Stimulated activated CD8-positive, alpha-beta memory T cell treated with anti-CD3 and anti-CD28 coated beads, Interleukin-7, amount 100 ng/mL, for 48 hours (primary cell): ENCODE measurements at places on chromosomes 11 and 22.
A peak's percentile ranks its signal among the peaks of the same experiment; 100 is the strongest.

DNA sequence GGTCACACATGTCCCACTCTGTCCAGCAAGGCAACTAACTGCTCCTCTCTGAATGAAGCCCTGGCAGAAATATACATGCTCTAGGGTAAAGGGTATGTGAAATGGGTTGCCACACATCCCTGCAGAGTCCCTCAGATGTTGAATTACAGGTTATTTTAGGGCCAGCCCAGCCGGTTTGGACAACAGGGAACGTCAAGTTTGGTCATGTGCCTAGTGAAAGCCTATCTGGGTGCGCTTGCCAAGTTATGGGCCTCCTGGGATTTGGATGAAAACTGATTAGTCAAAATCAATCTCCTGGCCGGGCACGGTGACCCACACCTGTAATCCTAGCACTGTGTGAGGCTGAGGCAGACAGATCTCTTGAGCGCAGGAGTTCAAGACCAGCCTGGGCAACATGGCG is 10.4 kb downstream of the AP1B1 start:
- DNase-seq: no peak

- DNase-seq: no peak
Observed at GRCh38 chr11:40186437-40187263, 1272.8 kb downstream of the LRRC4C start.

- DNase-seq: no peak
Observed at GRCh38 chr11:47955061-47955755, 25.2 kb upstream of the PTPRJ start.

DNA sequence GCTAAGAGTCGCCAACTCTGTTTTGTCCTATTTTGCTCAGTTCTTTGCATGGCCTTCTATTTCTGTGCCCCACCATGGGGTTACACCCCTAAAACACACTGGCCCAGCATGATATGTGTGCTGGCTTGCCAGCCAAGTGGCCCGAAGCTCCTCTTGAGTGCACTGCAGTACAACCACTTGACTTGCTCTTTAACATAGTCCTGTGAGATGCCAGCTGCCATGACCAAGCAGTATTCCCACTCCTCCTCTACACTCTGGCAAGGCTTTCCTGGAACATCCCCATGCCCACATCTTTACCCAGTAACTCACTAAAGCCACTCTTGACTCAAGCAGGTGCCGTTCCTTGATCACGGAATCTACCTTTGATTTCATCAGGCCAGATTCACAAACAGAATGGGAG is 102.9 kb upstream of the GAL start:
- DNase-seq: no peak

DNA sequence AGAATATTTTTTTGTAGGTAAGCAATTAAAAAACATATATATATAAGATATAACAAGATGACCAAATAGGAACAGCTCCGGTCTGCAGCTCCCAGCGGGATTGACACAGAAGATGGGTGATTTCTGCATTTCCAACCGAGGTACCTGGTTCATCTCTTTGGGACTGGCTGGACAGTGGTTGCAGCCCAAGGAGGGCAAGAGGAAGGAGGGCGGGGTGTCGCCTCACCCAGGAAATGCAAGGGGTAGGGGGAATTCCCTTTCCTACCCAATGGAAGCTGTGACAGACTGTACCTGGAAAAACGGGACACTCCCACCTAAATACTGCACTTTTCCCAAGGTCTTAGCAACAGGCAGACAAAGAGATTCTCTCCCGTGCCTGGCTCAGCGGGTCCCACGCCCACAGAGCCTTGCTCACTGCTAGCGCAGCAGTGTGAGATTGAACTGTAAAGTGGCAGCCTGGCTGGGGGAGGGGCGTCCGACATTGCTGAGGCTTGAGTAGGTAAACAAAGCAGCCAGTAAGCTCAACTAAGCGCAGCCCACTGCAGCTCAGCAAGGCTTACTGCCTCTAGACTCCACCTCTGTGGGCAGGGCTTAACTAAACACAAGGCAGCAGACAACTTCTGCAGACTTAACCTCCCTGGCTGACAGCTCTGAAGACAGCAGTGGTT is 163.8 kb downstream of the CWF19L2 start:
- DNase-seq: no peak

DNA sequence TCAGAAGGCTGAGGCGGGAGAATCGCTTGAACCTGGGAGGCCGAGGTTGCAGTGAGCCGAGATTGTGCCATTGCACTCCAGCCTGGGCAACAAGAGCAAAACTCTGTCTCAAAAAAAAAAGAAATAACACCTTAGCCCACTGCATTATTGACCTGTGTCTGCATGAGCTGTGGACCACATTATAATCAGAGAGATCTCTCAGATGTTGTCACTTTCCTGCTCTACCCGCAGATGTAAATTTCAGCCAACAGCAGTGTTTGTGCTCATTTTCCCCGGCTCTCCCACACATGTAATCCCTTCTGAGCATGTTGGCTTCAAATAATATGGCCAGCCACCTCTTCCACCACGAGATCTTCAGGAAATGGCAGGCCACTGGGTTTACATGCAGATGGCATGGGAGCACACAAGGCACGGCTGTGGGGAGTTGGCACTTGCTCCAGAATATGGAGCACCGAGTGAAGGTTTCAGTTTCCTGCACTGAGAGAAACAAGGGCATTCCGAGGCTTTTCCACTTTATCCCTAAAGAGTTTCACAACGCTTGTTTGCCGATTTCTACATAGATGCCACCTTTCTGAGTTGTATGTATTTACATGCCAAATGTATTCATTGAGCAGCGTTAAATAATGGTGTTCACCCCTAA is 19.7 kb downstream of the CDPF1 start:
- DNase-seq: no peak

GRCh38 chr22:30947173-30947815 is 21.3 kb downstream of the MORC2 start:
- no peak for DNase-seq

DNA sequence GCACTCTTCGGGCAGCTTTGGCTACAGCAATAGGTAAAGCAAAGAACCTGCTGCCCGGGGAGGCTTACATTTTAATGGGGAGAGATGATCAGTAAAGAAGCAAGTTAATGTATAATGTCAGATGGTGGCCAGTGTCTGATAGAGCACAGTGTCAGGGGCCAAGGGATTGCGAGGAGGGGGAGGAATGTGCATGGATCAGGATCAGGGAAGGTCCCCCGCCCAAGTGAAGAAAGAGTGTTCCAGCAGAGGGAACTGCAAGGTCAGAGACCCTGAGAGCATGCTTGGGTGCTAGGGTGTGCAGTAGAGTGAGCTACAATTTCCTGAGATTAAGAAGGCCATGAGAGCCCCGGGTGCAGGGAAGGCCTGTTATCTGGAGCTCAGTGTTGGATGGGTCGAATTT is 39.7 kb downstream of the TIMP3 start:
- DNase-seq: no peak

- DNase-seq: no peak
Observed at GRCh38 chr11:62726156-62726914, 922 bp downstream of the HNRNPUL2 start.

- DNase-seq: no peak
Observed at GRCh38 chr11:128525411-128526243, 61.7 kb downstream of the ETS1 start.

GRCh38 chr11:27646051-27646818 is 54.0 kb downstream of the BDNF start:
- no peak for DNase-seq

- no peak for DNase-seq
Observed at GRCh38 chr11:80065086-80065485, 624.3 kb upstream of the TENM4 start.

- DNase-seq: peak; percentile 73
Observed at GRCh38 chr11:117907276-117908108, 21.7 kb downstream of the TMPRSS13 start.

- no peak for DNase-seq
Observed at GRCh38 chr22:47778160-47778658, 1015.8 kb downstream of the TBC1D22A start.

DNA sequence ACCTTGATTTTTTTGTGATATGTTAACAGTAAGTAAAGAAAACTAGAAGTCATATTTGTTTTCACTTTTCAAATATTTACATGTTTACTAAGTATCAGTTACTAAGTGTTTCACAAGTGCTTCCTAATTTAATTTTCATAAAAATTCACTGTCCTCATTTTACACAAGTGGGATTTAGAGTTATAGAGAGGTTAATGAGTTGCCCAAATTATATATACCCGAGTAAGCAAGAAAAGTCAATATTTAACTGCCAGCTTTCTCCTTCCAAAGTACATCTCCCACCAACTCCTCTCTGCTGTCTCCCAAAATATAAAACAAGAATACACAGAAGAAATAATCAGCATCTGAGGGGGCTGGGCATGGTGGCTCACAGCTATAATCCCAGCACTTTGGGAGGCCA is 896.7 kb upstream of the ANO3 start:
- DNase-seq: no peak
